Activated naive CD8-positive, alpha-beta T cell treated with anti-CD3 and anti-CD28 coated beads for 36 hours (primary cell): ENCODE measurements at places on chromosomes 1 and 21.

- peak overlapping the region; percentile 83 for H3K27ac ChIP-seq
- DNase-seq, result no peak
- H3K4me3 ChIP-seq, result peak overlapping the region; percentile 90
- no peaks in the 10 kb centered on the region for H3K27me3 ChIP-seq
- peaks cover 30% of the 10 kb centered on the region for H3K36me3 ChIP-seq
- H3K4me1 ChIP-seq, result peaks cover 36% of the 10 kb centered on the region
Observed at GRCh38 chr1:1272341-1273208, 1.1 kb downstream of the UBE2J2 start.

DNA sequence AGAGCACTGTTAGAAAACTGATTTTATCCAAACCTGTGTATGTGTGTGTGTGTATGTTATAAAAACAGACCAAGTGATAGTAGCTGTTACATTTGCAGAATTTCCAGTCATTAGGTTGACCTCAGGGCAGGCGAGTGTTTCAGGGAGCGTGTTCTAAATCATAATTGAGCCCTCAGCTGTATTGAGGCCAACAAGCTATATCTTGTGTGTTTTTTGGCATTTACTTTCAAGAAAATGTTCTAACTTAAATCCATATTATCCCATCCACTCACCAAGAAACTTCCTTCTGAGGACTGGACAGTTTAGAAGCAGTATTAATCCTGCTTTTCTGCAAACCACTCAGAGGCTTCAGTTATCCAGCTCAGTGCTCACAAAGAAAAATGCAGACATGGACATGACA, 12.0 kb downstream of the DDAH1 start:
- no peaks in the 10 kb centered on the region for H3K4me1 ChIP-seq
- H3K36me3 ChIP-seq, result no peaks in the 10 kb centered on the region
- DNase-seq, result no peak

DNA sequence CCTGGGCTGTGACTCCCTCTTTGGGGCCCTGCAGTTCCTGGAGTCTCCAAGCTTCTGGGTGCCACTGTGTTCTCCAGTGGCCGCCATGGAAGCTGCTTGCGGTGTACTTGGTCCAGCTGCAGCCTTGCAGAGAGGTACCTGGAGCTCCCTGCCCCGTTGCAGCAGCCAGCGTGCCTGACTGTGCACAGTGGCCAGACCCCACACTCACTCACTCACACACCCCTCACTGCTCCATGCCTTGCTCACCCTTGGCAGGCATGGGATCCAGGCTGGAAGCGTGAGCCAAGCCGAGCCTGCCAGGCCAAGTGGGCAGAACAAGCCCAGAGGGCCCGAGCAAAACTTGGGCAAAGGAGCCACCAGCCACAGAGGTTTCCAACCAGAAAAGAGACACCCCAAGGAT, 43.0 kb downstream of the MATN1 start:
- H3K27me3 ChIP-seq, result peaks cover 28% of the 10 kb centered on the region
- no peak overlapping the region for H3K27ac ChIP-seq
- peaks cover 6% of the 10 kb centered on the region for H3K4me1 ChIP-seq
- no peak for DNase-seq
- H3K36me3 ChIP-seq, result no peaks in the 10 kb centered on the region

GRCh38 chr1:114745291-114745690, 12.5 kb downstream of the CSDE1 start:
- no peak overlapping the region for H3K4me3 ChIP-seq
- peaks cover 65% of the 10 kb centered on the region for H3K4me1 ChIP-seq
- peaks cover 49% of the 10 kb centered on the region for H3K36me3 ChIP-seq
